Activated naive CD4-positive, alpha-beta T cell treated with anti-CD3 and anti-CD28 coated beads, Interleukin-2, amount 50 U/mL, for 72 hours (primary cell): ENCODE measurements at places on chromosomes 11 and 22.

GRCh38 chr11:72432347-72433287 is 1.7 kb downstream of the CLPB start:
- no peak for DNase-seq

- peak; percentile 70 for DNase-seq
Measured at GRCh38 chr11:65181569-65182257, at the start of gene CAPN1. Gene CAPN1, plus strand, starts transcription at chr11:65181928. Its CDS starts 774 bp downstream, at chr11:65182702.

- DNase-seq, result no peak
Measured at GRCh38 chr11:62912268-62912667, 8.9 kb downstream of the CHRM1 start.

GRCh38 chr11:73528483-73529203 is 69.3 kb downstream of the FAM168A start:
- DNase-seq, result no peak

DNA sequence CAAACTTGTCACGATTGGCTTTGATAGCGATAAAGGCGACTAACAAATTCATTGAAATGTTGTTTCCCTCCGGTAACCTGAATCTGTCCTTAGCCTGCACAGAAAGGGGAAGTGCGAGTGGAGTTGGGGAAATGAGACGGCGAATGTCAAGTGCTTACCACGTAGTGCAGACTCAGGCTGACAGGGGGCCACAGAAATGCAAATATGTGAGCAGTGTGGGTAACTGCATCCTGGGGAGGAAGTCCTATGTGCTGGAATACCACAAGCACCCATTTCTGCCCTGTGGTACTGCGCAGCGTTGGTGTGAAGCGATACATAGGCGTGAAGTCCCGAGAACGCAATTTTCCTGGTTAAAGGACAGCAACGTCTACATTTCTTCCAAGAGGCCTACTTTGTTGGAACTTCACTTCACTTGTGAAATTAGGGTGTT is 869 bp upstream of the EIF4ENIF1 start:
- peak; percentile 80 for DNase-seq

DNA sequence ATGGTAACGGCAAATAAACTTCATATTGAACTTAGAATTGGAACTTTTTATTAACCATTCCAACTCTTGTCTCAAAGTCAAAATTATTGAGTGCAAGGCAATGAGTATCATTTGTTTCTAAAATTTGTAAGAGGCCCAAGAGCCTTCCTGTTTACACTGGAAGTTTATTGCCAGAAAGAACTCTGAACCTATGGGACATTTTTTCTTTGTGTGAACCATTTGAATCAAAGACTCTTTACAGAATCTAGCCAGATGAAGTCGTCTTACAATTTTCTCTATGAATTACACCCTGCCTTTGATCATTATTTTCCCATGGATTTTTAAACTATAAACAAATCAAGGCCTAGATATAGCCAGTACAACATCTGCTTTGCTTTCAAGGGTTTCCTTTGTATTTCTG is 2.3 kb upstream of the GUCY1A2 start:
- DNase-seq, result no peak

- no peak for DNase-seq
Measured at GRCh38 chr11:94895451-94895850, 77.9 kb downstream of the CWC15 start.

DNA sequence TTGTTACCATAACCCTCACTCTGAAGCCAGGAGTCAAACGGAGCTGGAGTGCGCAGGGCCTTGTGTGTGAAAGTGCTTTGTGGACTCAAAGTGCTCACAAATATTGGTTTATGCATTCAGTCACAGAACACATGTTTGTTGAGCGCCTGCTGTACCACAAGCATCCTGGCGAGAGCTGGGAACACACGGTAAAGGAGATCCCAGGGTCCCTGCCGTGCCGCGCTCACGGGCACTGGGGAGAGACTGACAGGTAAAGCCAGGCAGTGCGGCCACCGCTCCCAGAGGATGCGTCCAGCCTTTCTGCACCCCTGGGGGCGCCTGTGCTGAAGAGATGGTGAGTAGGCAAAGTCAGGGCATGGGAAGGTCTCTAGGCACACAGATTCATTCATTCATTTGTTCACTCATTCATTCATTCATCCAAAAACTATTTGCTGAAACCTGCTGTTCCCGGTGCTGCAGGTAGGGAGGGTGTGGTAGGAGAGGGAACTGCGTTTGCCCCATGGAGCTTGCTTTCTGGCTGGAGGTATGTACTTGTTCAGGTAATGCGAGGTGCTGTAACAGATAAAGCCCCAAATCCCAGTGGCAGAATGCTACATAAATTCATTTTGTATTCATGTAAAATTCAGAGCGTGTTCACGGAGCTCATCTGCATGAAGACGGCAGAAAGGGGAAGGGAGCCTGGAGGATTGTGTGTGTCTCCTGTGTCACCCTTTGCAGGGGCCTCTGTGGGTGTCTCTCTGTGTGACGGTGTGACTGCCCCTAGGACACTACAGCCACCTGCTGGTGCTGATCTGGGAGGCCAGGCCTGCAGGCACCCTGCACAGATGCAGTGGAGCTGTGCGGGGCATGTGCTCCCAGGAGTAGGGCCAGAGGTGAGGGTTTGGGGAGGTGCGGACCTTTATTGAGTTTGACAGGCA is 167.0 kb upstream of the B3GAT1 start:
- peak; percentile 23 for DNase-seq

DNA sequence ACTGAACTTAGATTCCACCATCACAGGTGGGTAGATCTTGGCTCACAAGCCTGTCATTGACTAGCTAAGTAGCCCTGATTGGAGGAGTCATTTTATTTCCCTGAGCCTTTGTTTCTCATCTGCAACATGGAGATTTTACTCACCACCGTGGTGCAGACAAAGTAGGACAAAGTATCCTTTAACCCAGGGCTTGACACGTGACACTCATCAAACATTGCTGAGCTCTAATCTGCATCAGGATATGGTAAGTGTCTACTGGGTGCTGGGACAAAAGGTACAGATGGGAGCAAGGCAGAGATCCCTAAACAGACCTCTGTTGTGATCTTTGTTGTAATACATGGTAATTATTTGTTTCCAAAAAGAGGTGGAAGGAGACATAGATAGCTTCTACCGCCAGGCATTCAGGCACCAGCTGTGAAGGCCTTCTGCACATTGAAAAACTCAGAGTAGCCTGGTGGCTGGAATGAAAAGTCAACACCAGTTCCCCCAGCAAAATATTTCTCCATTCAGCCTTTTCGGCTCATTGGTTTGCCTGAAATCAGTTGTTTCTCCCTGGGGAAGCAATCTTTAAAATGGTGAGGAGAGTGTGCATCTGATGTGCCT is 18.3 kb upstream of the MICAL2 start:
- no peak for DNase-seq

DNA sequence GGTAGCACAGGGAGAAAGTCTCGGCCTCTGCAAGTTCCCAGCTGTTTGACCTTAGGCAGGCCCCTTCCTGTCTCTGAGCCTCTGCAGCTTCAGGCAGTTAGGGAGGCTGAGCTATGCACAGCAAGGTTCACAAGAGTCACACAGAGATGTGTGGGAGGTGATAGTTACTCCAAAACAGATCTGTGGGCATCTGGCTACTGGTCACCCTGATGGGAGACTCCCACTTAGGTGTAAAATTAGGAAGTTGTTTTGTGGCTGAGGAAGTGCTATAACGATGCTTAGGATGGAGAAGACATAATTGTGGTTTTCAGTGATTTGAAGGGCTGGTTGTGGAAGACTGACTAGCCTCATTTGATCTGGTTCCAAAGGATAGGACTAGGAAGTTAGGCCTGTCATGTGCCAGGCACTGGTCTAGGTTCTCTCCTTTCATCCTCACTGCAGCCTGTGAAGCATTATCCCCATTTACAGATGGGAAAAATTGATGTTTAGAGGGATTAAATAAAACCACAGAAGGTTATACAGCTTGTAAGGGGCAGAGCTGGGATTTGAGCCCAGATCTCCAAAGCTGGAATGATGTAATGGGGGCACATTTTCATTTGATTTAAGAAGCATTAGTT is 13.5 kb downstream of the ACO2 start:
- DNase-seq, result no peak
